Activated T-cell treated with anti-CD3 and anti-CD28 coated beads, Interleukin-2, amount 50 U/mL, for 24 hours (primary cell): ENCODE measurements at places on chromosomes 7 and 10.

GRCh38 chr7:124071843-124072242 is 39.0 kb upstream of the TMEM229A start:
- no peak for DNase-seq

DNA sequence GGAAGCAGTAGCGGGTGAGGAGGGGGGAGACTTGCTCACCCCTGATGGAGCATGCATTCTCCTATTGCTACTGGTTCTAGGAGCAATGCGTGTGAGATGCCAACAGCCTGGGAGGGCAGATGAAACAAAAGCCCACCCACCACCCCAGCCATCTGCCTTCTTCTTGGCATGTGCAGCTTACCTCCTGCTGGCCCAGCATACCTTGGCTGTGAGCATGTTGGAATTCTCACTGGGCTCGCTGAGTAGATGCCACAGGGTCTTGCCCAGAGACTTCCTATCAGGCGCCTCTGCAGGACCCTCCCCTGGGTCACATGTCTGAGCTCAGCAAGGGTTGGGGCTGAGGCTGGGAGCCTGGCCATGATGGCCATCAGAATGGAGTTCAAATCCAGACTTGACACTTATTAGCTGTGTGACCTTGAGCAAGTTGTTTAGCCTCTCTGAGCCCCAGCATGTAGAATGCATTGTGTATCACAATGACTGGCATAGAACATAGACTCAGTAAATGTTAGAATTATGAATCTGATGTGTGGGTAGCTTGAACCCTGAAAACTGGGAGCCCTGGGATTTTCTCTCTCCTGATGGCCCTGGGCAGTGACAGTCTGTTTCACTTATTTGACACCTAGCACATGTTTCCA is 38.2 kb downstream of the CDH23 start:
- no peak for DNase-seq

GRCh38 chr10:103491729-103492364 is 1.7 kb upstream of the NEURL1 start:
- DNase-seq: no peak

GRCh38 chr7:54543051-54543488 is 895 bp downstream of the VSTM2A start:
- no peak for DNase-seq

DNA sequence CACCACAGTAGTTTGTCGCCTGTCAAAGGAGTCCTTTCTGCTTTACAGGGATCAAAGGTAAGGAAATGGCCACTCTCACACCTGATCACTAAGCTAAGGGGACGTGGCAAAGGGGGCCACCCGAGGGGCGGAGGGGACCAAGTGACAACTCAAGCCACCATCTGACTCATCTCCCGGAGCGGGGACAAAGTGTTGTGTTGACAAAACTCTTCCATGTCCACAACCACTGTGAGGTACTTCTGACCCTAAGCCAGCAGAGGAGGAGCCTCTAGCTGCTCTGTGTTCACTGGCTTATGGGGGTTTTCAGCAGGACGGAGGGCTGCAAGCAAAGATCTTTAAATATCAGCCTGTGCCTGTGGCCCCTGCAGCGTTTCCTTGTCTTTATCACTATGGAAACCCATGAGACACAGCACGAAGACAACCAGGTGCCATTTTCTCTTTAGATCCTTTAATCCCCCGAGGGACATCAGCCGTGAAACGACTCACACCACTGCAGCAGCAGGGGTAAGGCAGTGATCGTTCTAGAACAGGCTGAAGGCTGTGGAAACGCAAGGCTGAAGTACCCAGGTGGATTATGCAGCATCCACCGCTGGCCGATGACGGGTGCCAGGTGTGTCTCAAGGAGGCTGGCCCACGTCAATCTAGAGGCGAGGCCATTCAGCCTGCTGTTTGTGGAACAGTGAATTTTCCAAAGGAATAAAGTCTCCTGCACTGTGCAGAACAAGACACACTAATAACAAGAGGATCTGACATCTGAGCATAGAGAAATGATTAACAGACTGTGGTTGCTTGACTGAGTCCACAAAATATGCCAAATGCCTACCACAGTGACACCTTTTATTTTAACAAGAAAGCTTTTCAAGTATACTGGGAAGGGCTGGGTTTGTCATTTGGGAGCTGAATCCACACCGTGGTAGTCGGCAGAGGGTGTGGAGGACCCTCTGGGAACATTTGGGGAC is 26.6 kb upstream of the DDC start:
- DNase-seq: no peak

DNA sequence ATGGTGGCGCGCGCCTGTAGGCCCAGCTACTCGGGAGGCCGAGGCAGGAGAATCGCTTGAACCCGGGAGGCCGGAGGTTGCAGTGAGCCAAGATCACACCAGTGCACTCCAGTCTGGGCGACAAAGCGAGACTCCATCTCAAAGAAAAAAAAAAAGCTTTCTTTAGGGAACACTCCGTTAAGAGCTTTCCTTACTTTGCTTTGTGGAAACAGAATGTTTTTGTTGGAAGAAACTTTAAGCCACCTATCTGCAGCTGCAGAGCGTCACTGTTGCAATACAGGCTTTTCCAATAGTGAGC is 641 bp upstream of the TPK1 start:
- DNase-seq: no peak
